ENCODE measurements at places on chromosomes 16 and 17.
A peak's percentile ranks its signal among the peaks of the same experiment; 100 is the strongest.

DNA sequence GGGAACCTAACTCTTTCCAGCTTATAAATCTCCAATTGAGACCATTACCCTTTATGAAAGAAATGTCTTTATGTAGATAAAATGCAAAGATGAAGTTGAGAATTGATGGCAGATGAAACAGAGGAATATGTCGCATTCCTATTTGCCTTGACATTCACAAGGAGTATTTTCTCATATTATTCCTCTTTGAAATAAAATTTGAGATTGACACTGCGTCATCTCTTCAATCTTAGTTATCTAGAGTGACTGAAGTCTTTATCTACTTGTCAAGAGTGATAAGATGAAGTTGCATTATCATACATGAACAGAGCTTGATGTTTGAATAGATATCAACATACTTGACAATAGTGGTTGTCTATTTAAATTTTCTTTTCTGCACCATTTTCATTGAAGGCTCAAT, 574.4 kb upstream of the SOX9 start:
- no peak for DNase-seq

GRCh38 chr17:72631949-72632684, 460.4 kb downstream of the SLC39A11 start:
- DNase-seq, result no peak

- no peak for DNase-seq
These were observed 55.5 kb downstream of the SYT17 start for GRCh38 chr16:19223235-19224170.

DNA sequence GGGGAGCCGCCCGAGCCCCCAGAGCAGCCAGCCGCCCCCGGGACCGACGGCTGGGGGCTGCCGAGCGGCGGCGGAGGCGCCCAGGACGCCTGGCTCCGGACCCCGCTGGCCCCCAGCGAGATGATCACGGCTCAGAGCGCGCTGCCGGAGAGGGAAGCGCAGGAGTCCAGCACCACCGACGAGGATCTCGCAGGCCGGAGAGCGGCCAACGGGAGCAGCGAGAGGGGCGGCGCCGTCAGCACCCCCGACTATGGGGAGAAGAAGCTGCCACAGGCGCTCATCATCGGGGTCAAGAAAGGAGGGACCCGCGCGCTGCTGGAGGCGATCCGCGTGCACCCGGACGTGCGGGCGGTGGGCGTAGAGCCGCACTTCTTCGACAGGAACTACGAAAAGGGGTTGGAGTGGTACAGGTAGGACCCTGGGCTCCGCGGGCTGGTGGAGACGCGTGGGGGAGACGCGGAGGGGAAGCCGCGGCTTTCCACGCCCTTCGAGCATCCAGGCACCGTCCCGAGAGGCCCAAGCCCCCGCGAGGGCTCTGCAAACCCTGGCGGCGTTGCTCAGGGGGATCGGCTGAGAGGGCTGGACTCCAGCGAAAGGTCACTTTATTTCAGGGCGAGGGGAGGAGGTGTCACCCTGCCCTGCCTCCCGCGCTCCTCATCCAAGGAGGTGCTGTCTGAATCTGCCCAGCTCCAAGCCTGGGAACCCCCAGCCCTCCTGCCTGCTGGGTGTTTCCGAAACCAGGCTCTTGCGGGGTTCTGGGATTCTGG, 1.2 kb downstream of the HS3ST4 start:
- DNase-seq, result no peak

GRCh38 chr17:48543107-48543853, 1.6 kb downstream of the HOXB2 start:
- DNase-seq, result no peak

DNA sequence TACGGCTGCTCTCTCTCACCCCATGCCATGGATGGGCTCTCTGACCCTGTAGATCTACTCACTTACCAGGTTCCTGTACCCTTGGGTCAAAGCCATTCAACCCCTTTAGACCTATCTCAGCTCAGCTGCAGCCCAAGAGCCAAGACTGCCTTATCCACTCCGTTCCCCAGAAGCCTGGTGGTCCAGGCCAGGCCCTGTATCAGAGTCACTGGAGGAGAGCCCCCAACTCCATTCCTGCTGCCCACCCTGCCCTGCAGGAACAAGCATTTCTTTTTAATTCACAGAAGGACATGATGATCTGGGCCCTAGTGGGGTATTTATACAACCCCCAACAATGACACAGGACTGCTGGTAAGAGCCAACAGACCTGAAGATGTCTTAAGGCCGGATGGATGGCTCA, 76.8 kb downstream of the AIPL1 start:
- DNase-seq, result no peak

- DNase-seq, result no peak
These were observed 106.2 kb downstream of the SNX11 start for GRCh38 chr17:48213797-48214196.

DNA sequence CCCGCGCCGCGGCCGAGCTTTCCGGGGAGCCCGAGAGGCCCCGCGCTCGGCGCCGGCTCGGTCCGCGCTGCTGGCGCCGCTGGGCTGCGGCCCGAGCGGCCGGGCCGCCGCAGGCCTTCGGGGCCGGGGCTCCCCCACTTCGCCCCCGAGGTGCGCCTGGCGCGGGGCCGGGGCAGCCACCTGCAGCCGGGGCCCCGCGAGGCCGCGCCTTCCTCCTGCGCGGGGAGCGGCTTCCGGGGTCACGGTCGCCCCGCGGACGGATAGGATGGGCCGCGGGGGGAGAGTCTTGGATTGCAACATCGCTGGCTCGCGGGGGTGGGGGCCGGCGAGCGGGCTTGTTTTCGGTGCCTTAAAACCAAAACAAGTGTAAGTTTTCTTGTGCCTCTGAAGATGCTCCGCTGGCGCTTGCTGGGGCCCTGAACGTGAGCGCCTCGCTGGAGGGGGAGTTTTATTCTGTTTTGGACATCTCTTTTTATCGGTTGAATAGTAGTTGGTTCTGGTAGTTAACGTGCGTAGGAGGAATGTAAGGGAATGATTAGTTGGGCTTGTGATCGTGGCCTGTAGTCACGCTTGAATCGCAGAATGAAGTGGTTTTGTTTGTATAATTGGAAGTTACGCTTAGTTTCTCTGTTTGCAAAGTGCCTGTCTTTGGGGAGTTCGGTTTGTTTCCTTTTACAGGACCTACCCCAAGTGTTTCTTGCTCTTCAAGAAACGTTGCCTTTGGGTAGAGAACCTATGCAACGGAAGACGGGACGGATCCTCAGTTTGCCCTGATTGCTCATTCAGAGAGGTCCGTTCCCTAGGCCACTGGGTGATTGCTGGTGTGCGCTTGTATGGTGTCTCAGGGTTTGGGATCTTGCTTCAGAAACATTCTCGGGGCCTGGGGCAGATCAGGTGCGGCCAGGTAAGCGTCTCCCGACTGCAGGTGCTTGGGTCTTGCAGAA, 724 bp downstream of the UBE2I start:
- DNase-seq, result no peak

GRCh38 chr17:74769856-74770497, 6.2 kb downstream of the NAT9 start:
- no peak for DNase-seq

GRCh38 chr16:26561303-26561702, 505.4 kb upstream of the C16orf82 start:
- no peak for DNase-seq

DNA sequence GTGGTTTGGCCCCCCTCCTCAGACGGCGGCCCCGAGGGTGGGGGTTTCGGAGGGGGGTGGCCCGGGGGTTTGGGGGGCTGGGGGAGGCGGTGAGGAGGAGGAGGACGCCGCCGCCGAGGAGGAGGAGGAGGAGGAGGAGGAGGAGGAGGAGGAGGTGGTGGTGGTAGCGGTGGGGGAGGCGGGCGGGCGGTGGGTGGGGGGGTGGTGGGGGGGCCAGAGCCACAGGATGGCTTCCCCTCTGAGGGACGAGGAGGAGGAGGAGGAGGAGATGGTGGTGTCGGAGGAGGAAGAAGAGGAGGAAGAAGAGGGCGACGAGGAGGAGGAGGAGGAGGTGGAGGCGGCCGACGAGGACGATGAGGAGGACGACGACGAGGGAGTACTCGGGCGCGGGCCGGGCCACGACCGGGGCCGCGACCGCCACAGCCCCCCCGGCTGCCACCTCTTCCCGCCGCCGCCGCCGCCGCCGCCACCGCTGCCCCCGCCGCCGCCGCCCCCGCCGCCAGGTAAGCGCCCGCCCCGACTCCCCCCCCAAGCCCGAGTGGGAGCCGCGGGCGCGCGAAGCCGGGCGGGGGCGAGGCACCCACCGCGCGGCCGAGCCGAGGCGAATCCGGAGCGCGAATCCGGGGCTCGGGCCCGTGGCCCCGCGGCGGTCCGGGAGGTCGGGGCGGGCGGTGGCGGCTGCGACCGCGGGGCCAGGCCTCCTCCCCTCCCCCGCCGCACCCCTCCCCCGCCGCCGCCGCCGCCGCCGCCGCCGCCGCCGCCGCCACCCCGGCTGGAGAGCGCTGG, 3.8 kb upstream of the CHD3 start:
- no peak for DNase-seq

GRCh38 chr16:66552286-66553177, at the start of gene CKLF:
TSS of gene CKLF (plus strand) at chr16:66552576. CDS start at chr16:66552716, 140 bp downstream.
- DNase-seq, result peak; percentile 85

- no peak for DNase-seq
These were observed 495 bp upstream of the CMTR2 start for GRCh38 chr16:71289732-71290062.

GRCh38 chr16:27223226-27223610, 19.9 kb downstream of the KDM8 start:
- no peak for DNase-seq

- no peak for DNase-seq
These were observed 7.8 kb downstream of the HSD17B2 start for GRCh38 chr16:82042846-82043245.

DNA sequence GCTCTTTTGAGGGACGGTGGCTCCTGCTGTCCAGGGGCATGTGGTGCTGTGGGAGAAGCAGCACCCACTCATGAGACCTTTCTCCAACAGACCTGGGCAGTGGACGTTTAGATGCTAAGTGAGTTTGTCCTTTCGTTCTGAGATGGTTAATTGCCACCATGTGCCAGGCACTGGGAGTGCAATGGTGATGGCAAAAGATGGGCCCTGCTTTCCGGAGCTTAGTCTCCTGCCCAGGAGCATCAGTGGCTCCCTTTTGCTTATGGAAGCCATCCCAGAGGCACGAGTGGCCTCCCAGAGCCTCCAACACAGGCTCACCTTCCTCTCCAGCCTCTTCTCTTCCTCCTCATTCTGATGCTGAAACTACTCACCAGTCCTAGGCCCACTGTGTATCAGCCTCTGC, 28.4 kb downstream of the CASKIN2 start:
- DNase-seq, result no peak

DNA sequence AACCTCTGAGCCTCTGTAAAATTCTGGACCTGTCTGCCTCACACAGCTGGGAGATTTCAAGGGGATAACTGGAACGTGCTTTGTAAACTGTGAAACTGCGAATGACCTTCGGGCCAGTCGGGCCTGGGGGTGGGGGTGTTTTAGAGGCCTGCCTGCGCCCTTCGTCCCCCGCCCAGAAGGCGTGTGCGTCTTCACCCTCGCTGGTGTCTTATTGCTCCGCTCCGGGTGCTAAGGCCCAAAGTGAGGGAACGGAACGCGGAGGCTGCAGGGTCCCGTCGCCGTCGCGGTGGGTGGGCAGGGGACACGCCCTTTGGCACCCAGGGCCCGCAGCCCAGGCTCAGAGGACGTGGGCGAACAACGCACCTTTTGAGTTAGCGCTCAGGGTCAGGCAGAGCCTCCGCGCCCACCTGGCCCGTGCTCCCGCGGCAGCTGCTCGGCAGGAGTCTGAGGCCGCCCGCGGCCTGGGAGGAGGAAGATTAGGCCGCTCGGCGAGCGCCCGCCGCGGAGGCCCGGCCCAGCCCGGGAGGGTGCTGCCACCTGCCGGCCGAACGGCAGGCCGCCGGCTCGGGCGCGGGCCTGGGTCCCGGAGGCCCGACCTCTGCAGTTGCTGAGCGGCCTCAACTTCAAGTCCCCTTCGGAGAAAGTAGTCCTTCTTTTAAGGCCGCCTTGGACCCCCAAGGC, 29.7 kb downstream of the DCAKD start:
- no peak for DNase-seq

GRCh38 chr16:11379420-11379819, 34.2 kb downstream of the RMI2 start:
- DNase-seq, result no peak

GRCh38 chr17:3698139-3698538, 2.2 kb upstream of the P2RX5 start:
- no peak for DNase-seq

All from brain pericyte (primary cell).